ENCODE measurements at places on chromosomes 5 and 9. TPM values are rescaled to one million over a fixed set of nuclear protein-coding genes. Genes with fewer than 3 reads are reported as not detected.

GRCh38 chr9:6758498-6759184, 868 bp downstream of the KDM4C start:
- H3K27ac ChIP-seq = 0 out of 2 replicates have a peak overlapping the region, but pooled peaks have one; percentile 96
- peak; percentile 62 for DNase-seq

The OR1L4 gene
- total RNA-seq = not detected

The TSSK1B gene
- total RNA-seq = 0.52 TPM

The SLC45A2 gene
- not detected for total RNA-seq

Data from GM23338 (cell line).